ENCODE measurements at places on chromosomes 5 and 9.

GRCh38 chr9:81656004-81656403 is 33.3 kb downstream of the TLE1 start:
- H3K4me1 ChIP-seq = peaks cover 24% of the 10 kb centered on the region
- no peak for DNase-seq
- no peak overlapping the region for H3K4me3 ChIP-seq

GRCh38 chr5:107418071-107418470 is 252.7 kb downstream of the EFNA5 start:
- H3K27ac ChIP-seq = no peak overlapping the region
- no peaks in the 10 kb centered on the region for H3K36me3 ChIP-seq
- H3K27me3 ChIP-seq = no peaks in the 10 kb centered on the region
- no peak for DNase-seq
- H3K4me1 ChIP-seq = no peaks in the 10 kb centered on the region
- H3K4me3 ChIP-seq = no peak overlapping the region

- H3K4me1 ChIP-seq = no peaks in the 10 kb centered on the region
- no peaks in the 10 kb centered on the region for H3K27me3 ChIP-seq
- H3K36me3 ChIP-seq = no peaks in the 10 kb centered on the region
- H3K27ac ChIP-seq = no peak overlapping the region
- no peak for DNase-seq
- H3K4me3 ChIP-seq = no peak overlapping the region
Measured at GRCh38 chr9:16265688-16266087, 604.8 kb downstream of the BNC2 start.

- peak overlapping the region; percentile 92 for H3K4me3 ChIP-seq
- no peaks in the 10 kb centered on the region for H3K36me3 ChIP-seq
- no peaks in the 10 kb centered on the region for H3K27me3 ChIP-seq
- H3K4me1 ChIP-seq = no peaks in the 10 kb centered on the region
- H3K27ac ChIP-seq = peak overlapping the region; percentile 96
Measured at GRCh38 chr5:81972492-81972783, 615 bp downstream of the ATG10 start.

Measured in thoracic aorta (tissue), 2 donors.